ENCODE measurements at places on chromosomes 7 and 10.

GRCh38 chr7:33592718-33593117 is 312.6 kb upstream of the BMPER start:
- H3K4me1 ChIP-seq: peaks cover 4% of the 10 kb centered on the region
- H3K4me3 ChIP-seq: no peak overlapping the region
- no peak overlapping the region for H3K27ac ChIP-seq
- H3K36me3 ChIP-seq: no peaks in the 10 kb centered on the region
- DNase-seq: no peak

- H3K27me3 ChIP-seq: no peaks in the 10 kb centered on the region
- H3K27ac ChIP-seq: peak overlapping the region; percentile 67
- H3K4me1 ChIP-seq: peaks cover 52% of the 10 kb centered on the region
- H3K36me3 ChIP-seq: no peaks in the 10 kb centered on the region
- DNase-seq: no peak
Observed at GRCh38 chr7:150388709-150389531, 9.8 kb downstream of the ZNF775 start.

- no peaks in the 10 kb centered on the region for H3K27me3 ChIP-seq
- H3K4me1 ChIP-seq: no peaks in the 10 kb centered on the region
- no peak overlapping the region for H3K4me3 ChIP-seq
- no peak overlapping the region for H3K27ac ChIP-seq
Observed at GRCh38 chr7:117896339-117896738, 23.1 kb upstream of the CTTNBP2 start.

GRCh38 chr10:59670269-59670668 is 39.4 kb downstream of the SLC16A9 start:
- H3K4me3 ChIP-seq: no peak overlapping the region
- H3K27me3 ChIP-seq: no peaks in the 10 kb centered on the region
- no peaks in the 10 kb centered on the region for H3K4me1 ChIP-seq
- no peaks in the 10 kb centered on the region for H3K36me3 ChIP-seq

- no peak overlapping the region for H3K27ac ChIP-seq
- peaks cover 8% of the 10 kb centered on the region for H3K4me1 ChIP-seq
- no peaks in the 10 kb centered on the region for H3K27me3 ChIP-seq
Observed at GRCh38 chr7:26910221-26910620, 45.8 kb upstream of the SKAP2 start.

DNA sequence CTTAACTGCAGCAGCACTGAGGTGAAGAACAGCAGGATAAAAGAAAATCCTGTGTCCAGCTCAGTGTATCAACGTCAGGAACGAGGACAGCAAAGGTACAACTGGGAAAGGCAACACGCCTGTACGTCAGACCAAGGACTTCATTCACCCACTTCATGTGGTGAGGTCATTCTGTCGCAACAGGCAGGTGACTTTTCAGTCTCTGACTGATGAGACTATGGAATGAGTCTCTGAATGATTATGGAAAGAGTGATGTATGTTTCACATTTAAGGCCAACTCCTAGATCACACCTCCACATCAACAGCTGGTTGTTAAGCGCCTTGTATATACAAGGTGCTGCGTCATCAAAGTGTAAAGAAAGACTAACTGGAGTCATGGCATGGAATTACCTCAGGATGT is 297.6 kb upstream of the SP8 start:
- H3K36me3 ChIP-seq: no peaks in the 10 kb centered on the region
- no peak overlapping the region for H3K4me3 ChIP-seq
- no peak for DNase-seq
- H3K27ac ChIP-seq: no peak overlapping the region
- H3K4me1 ChIP-seq: no peaks in the 10 kb centered on the region
- H3K27me3 ChIP-seq: no peaks in the 10 kb centered on the region

Data from esophagus muscularis mucosa (tissue), 4 donors.